ENCODE measurements at places on chromosomes 11 and 22.

DNA sequence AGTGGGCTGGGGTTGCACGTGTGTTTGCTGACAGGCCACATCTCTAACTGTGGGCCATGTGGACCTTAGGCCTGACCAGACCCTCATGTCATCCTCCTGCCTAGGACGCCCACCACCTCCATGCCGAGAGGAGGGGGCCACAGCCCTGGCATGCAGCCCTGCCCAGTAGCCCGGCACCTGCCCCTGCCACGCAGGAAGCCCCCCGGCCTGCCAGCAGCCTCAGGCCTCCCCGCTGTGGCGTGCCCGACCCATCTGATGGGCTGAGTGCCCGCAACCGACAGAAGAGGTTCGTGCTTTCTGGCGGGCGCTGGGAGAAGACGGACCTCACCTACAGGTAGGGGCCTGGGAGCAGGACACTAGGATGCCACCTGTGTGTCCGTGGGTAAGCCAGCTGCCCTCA lies 6.4 kb downstream of the MMP11 start:
- no peak for DNase-seq

- DNase-seq: no peak
Measured at GRCh38 chr22:33034753-33035152, 23.4 kb downstream of the SYN3 start.

GRCh38 chr11:35334385-35335090 lies 84.8 kb downstream of the SLC1A2 start:
- no peak for DNase-seq

DNA sequence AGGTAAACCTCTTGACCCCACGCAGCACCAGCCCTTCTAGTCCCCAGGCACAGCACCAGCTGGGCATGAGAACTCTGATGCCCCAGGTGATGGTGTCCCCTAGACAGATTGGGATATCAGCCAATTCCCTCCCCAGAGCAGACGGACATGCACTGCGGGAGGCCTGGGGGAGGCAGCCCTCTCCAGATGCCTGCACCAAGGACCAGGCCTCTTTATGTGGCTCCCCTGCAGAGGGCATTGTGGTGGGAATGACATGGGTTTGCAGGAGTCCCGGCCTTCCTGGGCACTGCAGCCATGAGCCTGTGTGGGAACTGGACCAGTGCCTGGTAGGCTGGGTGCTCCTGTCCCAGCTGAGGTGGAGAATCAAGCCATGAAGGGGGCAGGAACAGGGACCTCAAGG lies 25.9 kb downstream of the PPM1F start:
- DNase-seq: no peak

DNA sequence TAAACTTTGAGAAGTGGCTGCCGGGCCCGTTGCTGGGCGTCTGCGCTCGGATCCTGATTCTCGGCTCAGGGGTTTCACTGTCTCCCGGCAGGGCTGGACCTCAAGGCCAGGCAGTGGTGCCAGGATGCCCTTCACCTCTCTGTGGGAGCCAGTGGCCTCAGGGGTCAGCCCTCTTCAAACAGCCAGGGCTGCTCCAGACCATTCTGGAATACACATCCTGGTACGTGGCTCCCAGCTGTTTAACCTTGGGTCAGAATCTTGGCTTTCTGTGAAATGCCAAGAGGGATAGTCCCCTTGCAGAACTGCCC lies 70.5 kb downstream of the MPPED1 start:
- no peak for DNase-seq

DNA sequence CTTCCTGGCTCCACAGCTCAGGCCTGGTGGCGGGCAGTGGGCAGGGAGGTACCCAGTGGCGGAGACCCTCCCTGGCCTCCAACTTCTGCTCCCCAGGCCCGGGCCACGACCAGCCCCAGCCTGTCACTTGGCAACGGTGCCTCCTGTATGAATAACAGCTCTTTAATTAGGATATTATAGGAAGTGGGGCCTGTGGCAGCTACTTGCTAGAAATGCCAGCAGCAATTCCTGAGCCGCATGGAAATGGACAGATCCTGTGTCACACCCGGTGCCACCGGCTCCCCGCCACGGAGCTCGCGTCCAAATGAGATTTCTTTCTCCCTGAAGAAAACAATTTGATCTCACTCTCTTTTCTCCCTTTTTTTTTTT lies 104.5 kb downstream of the CHST1 start:
- no peak for DNase-seq

GRCh38 chr11:134207538-134208239 lies 16.1 kb downstream of the NCAPD3 start:
- peak; percentile 19 for DNase-seq

- peak; percentile 39 for DNase-seq
Measured at GRCh38 chr11:8714622-8715225, 32.1 kb downstream of the RPL27A start.

GRCh38 chr11:128500493-128500892 lies 86.9 kb downstream of the ETS1 start:
- DNase-seq: peak; percentile 54

- DNase-seq: no peak
Measured at GRCh38 chr22:30245985-30246813, at the start of gene LIF. LIF (minus strand) TSS chr22:30246759; CDS start chr22:30246695, 64 bp downstream.

GRCh38 chr11:85826116-85826855 lies 15.3 kb upstream of the SYTL2 start:
- peak; percentile 47 for DNase-seq

DNA sequence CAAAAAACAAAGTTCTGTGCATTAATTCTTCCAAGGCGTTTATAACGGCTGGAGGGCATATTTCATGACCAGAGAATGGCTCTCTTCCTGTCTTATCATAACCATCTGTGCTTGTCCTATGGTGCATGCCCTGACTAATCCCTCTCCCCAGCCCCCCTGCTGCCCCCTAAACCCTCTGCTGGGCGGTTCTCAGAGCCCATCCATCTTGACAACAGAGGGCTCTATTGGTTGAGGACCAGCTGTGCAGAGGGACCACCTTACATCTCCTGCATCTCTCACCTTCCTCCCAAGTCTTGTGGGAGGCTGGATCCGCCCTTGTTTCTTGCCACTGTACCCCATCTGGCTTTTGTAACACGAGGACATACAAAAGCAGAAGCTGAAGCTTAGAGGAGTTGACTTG lies 282.1 kb downstream of the MIAT start:
- peak; percentile 80 for DNase-seq

GRCh38 chr11:122050021-122050690 lies 65.9 kb downstream of the BLID start:
- DNase-seq: peak; percentile 45

DNA sequence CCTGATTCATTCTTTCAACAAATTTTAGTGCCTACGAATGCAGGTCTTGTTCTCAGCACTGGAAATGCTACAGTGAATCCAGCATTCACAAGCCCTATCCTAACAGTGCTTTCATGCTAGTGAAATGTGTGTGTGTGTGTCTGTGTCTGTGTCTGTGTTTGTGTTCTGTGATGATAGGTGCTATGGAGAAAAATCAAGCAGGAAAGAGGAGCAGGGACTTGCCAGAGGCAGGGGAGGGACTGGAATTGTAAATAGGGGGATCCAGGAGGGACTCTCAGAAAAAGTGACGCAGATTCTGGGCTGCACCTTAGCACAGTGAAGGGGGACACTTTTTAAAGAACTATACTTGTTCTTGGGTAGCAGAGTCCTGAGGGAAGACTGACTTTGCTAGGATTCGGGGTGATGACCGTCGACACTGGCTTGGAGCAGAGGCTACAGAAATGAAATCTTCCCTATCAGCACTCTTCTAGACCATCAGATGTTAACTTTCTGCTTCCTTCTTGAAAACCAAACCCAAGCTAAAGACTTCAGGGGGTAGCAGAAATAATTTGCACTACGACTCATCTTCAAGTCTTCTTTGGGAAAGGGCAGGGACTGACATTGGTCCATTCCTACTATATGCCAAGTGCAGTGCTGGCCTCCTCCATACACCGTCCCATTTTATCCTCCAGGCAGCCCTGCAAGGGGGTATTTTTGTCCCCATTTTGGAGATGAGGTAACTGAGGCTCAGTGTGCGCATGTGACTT lies 39.3 kb upstream of the PTPRJ start:
- no peak for DNase-seq

GRCh38 chr22:38431266-38432010 lies 23.6 kb downstream of the KCNJ4 start:
- DNase-seq: no peak

GRCh38 chr11:66891851-66892660 lies 35.2 kb downstream of the LRFN4 start:
- DNase-seq: peak; percentile 98

DNA sequence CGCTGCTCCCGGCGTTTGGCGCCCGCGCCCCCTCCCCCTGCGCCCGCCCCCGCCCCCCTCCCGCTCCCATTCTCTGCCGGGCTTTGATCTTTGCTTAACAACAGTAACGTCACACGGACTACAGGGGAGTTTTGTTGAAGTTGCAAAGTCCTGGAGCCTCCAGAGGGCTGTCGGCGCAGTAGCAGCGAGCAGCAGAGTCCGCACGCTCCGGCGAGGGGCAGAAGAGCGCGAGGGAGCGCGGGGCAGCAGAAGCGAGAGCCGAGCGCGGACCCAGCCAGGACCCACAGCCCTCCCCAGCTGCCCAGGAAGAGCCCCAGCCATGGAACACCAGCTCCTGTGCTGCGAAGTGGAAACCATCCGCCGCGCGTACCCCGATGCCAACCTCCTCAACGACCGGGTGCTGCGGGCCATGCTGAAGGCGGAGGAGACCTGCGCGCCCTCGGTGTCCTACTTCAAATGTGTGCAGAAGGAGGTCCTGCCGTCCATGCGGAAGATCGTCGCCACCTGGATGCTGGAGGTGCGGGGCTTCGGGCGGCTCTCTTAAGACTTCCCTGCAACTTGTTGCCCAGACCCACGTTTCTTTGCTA lies at the start of gene CCND1:
Gene CCND1 (plus strand): TSS at position 162 of the 587 bp plus-strand sequence. CDS start 158 bp downstream, at position 320.
- DNase-seq: peak; percentile 94

- peak; percentile 51 for DNase-seq
Measured at GRCh38 chr11:119316016-119316728, 758 bp downstream of the MCAM start.

- no peak for DNase-seq
Measured at GRCh38 chr11:82671451-82671850, 62.2 kb downstream of the FAM181B start.

DNA sequence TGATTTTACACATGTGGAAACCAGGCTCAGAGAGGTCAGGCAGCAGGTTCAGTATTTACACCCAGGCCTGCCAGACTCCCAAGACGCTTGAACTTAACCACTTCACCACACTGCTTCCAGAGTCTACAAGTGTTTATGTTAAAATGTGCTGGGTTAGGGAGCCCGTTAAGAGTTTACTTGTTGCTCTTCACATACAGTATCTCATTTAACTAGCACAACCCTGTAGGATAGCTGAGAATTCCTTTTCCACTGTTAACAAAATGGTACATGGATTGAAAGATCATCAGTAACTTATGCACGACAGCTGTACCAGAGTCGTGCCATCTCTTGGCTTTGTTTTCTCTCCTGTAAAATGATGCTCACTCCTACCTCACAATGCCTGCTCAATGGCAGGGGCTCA lies 2.9 kb downstream of the SMCO4 start:
- DNase-seq: no peak

GRCh38 chr11:12689029-12689755 lies 15.0 kb downstream of the TEAD1 start:
- DNase-seq: no peak

DNA sequence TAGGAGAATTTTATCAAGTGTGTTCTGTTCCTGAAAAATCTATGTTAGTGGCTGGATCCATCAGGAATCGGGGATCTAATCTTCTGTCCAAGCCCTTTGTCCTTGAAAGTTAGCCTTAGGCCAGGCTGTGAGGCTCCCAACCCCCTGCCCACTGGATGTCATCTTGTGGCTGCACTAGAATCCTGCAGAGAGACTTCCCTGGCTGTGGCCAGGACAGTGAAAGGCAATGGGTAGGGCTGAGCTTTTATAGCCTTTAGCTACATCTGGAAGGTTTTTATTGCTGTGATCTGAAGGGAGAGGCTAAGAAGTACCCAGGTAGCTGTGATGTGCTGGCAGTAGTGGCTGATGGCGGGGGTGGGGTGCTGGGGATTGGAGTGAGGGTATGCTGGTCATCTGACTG lies 2.1 kb downstream of the OAF start:
- DNase-seq: peak; percentile 39

- DNase-seq: no peak
Measured at GRCh38 chr22:37188901-37189466, 937 bp upstream of the C1QTNF6 start.

DNA sequence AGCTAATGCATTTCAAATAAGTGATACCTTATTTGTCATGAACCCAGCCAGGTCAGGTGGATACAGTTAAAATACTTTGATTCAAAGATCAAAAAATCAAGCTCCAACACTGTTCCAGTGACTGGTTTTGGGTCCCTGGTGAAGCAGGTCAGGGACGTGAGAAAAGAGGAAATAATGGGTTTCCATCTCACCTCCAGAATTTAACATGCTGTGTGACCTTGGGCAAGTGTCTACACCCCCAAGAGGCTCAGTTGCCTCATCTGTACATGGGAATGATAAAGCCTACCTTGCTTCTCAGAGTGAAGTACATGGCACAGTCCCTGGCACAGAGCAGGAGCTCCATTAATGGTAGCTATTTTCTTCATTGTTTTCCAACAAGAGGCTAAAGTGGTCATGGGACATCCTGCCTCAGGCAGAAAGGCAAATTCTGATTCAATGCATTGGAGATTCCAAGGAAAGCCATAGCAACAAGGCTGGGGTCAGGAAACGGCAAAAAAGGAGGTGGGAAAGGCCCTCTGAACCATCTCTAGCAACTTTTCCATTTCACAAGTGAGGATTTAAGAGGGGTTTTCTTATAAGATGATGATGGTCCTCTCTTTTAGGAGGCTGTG lies 108.5 kb downstream of the CSNK2A3 start:
- DNase-seq: no peak

DNA sequence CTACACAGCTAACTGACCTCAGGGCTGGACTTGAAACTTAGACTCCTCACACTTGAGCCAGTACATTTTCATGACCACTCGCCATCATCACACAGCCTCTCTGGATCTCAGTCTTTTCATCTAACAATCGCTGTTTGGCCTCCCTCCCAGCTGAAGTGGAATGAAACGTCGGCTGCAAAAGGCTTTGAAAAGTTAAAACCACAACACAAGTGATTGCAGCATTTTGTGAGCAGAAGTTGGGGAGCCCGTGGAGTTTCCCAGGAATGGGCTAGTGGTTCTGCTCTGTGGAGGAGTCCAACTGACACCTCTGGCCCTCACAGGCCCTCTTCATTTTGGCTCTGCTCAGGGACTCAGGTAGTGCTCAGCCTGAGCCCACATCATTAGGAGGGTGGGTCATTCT lies 35.9 kb upstream of the TRIM29 start:
- no peak for DNase-seq

DNA sequence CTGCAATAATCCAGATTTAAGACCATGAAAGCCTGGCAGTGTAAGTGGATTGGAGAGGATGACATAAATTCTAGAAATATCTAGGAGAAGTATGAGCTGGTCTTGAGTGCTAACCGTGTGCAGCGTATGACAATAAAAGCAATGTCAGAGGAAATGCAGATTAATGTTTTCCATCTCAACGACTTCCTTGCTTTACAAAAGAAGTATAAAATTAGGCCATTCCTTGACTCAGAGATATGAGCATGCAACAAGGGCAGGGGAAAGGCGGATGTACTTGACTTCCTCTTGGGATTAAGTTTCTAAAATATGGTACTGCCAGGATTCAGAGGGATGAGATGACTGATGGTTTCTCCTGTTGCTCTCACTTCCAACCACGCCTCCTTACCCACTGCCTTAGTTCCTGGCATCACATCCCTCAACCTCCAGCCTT lies 32.3 kb downstream of the ADAMTS15 start:
- peak; percentile 58 for DNase-seq
